Choroid plexus epithelial cell (primary cell): ENCODE measurements at places on chromosomes 4 and X.
A peak's percentile ranks its signal among the peaks of the same experiment; 100 is the strongest.

DNA sequence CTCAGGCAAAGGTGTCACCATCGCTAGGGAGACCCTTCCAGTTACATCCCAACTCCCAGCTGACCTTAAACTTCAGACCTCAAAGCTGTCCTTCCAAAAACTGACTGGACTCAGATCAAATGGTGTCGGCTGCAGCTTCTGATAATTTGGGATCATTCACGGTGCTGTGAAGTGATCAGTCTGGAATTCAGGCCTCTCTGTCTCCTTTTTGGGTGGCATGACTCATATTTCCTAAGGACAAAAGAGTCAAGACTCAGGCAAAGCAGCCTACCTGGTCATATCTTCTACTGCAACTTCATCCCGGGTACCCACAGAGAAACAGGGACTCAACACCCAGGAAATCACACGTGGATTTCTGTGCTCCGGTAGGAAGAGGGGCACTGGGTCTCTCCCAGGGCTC, 87.6 kb downstream of the SORCS2 start:
- DNase-seq: no peak

GRCh38 chrX:127085939-127086338, 266.4 kb downstream of the PRR32 start:
- no peak for DNase-seq

- DNase-seq: no peak
Measured at GRCh38 chr4:67480810-67481209, 64.5 kb downstream of the CENPC start.

- DNase-seq: peak; percentile 88
Measured at GRCh38 chrX:77493677-77494553, 46.7 kb downstream of the FGF16 start.

DNA sequence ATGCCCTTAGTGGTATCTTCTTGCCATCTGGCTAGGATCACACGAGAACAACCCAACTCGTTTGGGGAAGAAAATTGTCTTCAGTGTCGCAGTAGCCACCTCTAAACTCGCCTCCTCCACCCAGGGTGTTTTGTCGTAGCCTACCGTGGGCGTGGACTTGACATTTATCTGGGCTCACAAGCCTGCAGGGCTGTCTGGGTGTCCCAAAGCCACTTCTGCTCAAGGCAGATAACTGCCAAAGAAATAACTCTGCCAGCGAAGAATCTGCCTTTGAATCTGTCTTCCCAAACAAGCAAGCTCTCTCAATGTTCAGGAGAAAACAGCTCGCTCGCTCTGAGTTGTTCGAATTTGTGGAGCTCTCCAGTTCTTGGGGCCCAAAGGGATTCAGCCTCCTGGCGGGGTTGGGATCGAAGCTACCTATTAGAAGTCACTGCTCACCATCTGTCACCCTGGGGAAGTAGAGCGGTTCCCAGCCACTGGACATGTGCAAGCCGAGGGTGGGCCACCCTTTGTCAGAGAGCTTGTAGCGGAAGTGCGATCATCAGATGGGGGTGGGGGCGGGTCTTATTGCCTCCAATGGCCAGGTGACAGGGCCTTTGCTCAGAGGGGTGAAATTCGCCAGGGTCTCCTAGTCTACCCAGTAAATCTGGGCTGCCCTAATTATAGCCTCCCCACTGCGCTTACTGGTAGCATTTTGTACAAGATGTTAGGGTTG, 14.8 kb downstream of the BLOC1S4 start:
- no peak for DNase-seq

DNA sequence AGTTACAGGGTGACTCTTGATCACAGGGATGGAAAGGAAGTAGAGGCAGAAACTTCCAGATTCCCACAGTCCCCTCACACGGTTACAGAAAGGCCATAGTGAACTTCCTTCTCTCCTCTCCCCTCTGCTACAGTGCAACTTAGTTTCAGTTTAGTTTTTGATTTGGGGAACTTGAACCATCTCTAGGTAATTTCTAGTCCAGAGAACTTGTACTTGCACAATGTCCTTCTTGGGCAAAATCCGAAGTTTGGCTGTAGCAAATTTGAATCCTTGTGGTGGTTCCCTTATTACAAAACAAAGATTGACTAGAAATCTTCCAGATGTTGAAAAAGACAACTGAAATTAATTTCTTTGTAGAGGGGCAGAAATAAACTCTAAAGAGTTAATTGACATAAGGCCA, 1.2 kb upstream of the BLTP1 start:
- DNase-seq: no peak

DNA sequence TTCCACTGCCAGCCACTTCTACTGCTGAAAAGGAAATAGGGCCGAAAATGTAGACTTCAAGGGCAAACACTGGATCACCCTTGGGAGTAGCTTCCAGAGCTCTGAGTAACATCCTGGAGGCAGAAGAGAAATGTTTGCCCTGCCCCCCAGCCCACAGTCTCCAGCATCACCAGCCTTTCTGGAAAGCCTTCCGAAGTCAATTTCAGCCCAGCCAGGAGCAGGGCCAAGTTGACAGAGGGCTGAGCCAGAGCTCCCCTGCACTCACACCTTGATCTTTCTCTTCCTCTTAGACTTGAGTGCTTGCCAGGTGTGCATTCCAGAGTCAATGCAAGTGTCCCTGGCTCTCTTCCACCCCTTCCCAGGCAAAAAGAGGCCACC, 35.2 kb downstream of the SLC25A5 start:
- peak; percentile 86 for DNase-seq

- DNase-seq: peak; percentile 88
Measured at GRCh38 chr4:128979934-128980333, 113.4 kb downstream of the SCLT1 start.

GRCh38 chr4:22987870-22988269, 295.1 kb downstream of the GBA3 start:
- DNase-seq: no peak

DNA sequence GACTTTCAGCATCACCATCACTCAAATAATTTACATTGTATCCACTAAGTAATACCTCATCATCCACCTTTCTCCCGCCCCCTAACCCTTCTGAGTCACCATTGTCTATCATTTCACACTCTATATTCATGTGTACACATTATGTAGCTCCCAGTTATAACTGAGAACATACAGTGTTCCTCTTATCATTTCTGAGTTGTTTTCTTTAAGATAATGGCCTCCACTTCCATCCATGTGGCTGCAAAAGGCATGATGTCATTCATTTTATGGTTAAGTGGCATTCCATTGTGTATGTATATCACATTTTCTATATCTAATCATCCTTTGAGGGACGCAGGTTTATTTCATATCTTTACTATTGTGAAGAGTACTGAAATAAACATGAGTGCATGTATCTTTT, 14.6 kb upstream of the NDST4 start:
- DNase-seq: no peak

DNA sequence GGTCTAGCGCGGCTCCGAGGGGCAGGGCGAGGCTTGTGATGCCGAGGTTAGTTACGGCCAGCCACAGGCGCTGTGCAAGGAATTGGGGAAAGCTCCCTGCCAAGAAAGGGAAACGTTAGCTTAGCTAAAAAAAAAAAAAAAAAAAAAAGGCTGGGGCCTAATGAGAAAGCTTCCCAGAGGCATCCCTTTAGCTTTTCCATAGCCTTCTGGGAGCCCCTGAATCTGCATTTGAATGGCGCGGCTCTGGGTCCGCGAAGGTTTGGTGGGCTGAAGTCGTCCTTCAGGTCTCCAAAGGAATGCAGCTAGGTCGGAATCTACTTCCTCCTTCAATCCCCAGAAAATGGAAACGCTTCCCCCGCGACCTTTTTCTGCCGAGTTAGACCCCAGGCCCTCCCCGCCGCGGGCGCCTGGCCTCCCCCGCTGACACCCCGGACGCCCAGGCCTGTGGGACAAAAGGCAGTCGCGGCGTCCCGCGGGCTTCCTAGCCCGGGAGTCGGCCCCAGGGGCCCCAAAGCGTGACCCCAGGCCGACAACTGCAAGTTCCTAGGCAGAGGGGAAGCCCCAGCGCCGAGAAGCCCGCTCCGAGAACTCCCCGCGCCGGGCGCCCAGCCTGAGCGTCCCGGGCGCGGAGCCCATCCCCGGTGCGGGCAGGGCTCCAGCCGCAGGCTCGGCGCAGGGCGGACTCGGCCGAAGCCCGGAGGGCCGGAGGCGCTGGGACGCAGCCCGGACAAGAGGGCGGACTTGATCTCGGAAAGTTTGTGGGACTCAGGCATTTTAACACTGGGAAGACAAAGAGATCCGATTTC, 605 bp upstream of the FAT1 start:
- peak; percentile 63 for DNase-seq

DNA sequence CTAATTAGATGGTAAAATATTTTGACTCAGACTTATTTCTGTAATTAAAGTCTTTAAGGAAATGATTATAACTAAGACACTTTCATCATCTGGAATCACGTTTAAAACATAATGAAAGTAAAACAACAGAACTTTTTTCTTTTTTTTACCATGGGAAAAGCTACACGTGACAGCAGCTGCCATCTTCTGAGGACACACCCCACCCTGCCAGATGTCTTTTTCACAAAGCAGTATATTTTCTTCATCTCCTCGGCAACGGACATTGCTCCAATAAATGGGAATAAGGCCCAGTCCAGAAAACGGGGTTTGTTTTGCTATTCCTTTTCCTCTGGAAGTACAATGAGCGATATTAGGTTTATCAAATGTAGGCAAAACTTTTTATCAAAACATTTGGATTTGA, 17.5 kb downstream of the PRSS12 start:
- no peak for DNase-seq

DNA sequence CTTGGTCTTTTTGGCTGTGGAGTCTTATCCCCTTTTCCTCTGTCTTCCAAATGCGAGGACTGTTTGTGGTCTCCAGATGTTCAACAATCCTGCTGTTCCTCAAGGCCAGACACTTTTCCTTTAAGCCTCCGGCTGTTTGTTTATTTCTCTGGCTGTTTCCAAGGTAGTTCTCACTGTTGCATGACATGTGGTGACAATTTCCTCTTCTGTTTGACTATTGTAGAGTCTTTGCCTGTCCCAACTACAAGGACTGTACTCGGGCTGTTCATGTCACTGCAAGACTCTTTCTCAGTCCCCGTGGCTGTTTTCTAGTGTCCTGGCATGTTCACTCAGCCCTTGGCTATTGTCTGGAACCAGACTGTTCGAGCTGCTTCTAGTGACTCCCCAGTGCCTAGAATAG, 50.6 kb downstream of the ZNF157 start:
- DNase-seq: no peak

- DNase-seq: no peak
Measured at GRCh38 chr4:1895971-1896657, 24.9 kb downstream of the NSD2 start.

DNA sequence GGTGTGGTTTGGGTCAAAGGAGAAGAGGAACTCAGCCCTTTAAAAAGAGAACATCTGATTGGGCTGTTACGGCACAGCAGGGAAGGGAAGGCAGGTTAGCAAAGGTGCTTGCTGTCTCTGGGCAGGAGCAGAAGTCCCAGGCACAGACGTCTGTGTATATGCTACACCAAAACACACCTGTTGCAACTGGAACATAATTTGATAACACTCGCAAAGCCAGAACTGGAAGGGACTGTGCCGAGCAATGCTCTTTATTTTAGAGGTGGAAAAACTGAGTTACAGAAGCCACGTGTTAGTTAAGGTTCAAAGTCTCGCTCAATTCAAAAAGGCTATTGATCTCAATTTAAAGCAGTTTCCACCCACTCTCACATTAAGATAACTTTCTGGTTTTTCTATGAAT, 2.2 kb upstream of the FAM114A1 start:
- DNase-seq: no peak

DNA sequence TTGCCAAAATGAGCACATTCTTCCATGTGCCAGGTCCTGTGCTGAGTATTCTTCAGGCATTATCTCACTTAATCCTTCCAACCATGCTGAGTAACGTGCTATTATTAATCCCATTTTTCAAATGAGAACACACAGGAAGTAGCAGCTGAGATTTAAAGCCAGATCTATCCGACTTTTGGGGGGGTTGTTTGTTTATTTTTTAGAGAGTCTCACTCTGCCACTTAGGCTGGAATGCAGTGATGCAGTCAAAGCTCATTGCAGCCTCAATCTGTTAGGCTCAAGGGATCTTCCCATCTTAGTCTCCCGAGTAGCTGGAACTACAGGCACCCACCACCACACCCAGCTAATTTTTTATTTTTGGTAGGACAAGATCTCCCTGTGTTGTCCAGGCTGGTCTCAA, 55.5 kb upstream of the TRIM2 start:
- no peak for DNase-seq

DNA sequence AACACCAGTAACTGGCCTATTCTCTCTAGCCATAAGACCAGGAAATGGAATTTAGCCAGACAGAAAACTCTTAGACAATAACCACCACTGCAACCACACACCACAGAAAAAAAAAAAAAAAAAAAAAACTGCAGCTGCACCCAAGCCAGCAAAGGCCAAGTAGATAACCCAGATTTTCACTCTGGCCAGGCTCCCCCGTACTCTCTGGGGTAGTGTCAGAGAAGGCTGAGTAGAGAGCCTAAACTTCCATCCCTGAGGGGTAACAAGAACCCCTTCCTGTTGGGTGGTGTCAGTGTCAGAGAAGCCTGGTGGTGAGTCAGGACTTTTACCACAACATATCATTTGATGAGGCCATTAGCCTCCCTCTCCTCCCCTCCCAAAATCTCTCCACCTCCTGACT, 5.6 kb upstream of the DLG3 start:
- DNase-seq: no peak

- no peak for DNase-seq
Measured at GRCh38 chr4:141121101-141121500, 12.2 kb downstream of the RNF150 start.

GRCh38 chr4:83062739-83063138, 27.8 kb downstream of the COPS4 start:
- DNase-seq: no peak

DNA sequence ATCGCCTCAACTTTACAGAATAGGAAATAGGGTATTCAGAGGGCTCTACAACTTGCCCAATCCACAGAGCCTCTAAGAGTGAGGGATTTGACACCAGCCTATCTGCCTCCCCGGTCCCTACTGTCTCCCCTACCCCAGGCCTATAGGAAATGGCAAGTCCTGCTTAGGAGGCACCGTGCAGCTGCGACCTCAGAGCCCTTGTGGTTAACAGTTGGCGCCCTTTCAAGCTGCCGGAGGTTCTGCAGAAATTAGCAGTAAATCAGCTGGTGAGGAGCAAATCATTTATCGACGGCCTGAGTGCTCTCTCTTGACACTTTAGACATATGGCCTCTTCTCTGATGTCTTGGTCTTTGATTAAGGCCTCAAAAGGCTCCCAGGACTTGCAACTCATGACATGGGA, 96.9 kb downstream of the CLNK start:
- peak; percentile 9 for DNase-seq

GRCh38 chr4:97627750-97628149, 515.5 kb downstream of the STPG2 start:
- no peak for DNase-seq

DNA sequence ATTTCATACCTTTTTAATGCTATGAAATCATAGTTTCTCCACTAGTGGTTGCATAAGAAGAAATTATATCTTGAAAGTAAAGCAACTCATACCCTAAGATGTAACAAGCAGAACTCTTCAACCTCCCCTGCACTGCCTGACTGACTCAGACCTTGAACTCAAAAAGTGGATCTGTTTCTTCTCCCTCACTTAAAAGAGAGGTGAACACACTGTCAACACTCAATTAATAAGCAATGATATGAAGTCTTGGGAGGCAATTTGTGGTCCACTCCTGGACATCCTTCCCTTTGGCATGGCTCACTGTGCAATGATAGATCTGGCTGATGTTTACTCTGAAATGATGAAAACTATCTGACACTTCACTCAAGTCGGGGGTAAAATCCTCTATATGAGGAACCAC, 282.0 kb upstream of the DKK2 start:
- DNase-seq: peak; percentile 17

GRCh38 chr4:66840178-66840577, 705.1 kb downstream of the CENPC start:
- DNase-seq: no peak

- DNase-seq: peak; percentile 60
Measured at GRCh38 chr4:94457692-94458106, 6.0 kb downstream of the PDLIM5 start.

GRCh38 chrX:3159995-3160720, 118.9 kb downstream of the ARSF start:
- DNase-seq: no peak
